Inflammatory macrophage treated with lipopolysaccharide for 4 hours (primary cell): ENCODE measurements at places on chromosomes 6 and 20.

GRCh38 chr6:157861184-157861583, 38.1 kb downstream of the SNX9 start:
- no peak for DNase-seq

- DNase-seq = peak; percentile 44
These were observed 146.5 kb downstream of the ZDHHC14 start for GRCh38 chr6:157527471-157527907.

DNA sequence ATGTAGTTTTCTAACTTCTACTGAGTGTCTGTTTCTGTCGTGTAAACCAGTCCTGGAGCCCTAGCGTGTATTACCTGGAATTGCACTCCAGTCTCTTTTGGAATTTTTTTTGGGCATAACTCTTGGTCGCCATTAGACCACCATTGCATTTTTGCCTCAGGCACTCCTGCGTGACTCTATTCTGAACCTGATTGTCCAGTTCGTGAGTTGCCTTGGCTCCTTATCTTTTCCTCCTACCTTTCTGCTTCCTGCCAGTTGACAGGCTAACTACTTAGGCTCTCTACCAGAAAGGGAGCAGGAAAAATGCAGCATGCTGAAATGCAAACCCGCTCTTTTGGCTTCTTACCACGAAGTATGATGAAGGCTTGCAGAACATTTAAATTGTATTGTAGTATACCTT, 490.9 kb upstream of the SOX4 start:
- no peak for DNase-seq

DNA sequence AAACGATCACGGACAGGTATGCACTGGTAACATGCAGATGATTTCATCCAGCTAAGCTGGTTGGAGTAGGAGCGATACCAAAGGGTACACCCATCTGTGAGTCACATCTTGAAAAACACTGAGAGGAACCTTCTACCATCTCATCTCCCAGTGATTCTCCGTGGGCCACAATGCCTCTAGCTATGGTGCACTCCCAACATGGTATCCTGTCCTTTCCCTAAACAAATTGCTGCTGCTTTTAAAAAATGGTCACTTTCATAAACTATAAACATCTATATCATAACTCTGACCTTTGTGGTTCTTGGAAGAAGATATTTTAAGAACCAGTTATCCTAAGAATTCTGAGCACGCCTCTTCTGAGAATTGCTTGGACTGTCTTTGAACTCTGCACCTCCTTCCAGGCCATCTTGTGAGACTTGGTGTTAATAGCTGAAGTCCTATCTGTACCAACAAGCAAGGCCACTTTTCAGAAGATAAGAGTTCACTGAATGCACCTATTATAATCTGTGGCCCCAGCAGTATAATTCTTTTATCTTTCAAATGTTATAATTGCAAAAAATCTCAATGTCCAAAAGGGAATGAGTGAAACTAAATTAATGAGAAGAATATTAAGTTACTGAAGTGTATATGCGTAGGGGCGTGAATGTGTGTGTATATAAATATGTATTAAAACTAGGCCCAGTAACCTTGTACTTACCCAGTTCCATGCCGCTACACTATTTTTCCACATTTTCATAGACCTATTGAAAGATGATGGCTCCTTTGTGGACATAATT, 70.5 kb upstream of the TPD52L1 start:
- no peak for DNase-seq

GRCh38 chr6:141488488-141488887, 644.2 kb upstream of the GJE1 start:
- DNase-seq = peak; percentile 28
